NT2/D1 (cell line): ENCODE measurements at places on chromosomes 13 and 19.

DNA sequence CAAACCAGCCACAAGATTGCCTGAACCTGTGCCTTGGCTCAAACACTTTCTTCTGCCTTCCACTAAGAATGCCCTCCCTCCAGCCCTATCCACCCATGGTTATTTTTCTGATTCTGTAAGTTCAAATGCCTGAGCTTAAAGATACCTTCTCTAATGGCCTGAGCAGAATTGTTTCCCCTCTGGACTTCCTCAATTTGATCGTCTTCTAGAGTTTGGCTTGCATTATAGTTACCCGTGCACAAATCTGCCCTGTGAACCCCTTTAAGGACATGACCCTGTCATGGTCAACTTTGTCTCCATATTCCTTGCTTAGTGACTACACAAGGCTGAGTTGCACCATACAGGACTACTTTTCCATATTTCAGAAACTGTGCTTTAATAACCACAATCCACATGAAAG, 481.0 kb downstream of the FOXO1 start:
- no peak for DNase-seq

DNA sequence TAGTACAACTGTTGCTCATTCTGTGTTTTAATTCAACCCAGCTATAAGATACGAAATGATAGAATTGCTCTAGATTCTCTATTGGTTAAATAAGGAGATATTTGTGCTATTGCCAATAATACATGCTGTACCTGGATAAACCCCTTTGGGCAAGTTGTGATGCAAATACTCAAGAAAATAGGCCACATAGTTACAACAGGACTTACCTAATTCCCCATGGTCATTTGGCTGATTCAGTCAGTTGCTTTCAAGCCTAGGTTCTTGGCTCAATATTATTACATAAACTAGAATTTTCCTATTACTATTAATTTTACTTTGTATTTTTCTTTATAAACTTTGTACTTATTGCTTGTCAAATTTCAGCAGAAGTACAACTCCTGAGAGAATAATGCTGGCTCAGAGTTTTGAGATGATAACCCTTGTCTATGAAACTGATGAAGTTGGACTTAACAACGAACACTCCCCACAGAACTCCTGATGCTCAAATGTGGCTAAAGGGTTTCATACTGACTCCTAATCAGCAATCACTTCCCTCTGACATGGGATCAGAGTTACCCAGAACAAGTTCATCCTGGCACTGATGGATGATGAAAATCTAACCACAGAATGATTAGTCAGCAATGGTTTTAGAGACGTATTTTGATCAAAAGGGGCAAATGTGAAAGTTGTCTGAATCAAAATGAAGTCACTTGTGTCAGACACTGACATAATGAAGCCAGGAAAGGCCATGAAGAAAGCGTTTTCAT, 221.1 kb downstream of the ITGBL1 start:
- no peak for DNase-seq

GRCh38 chr19:6061376-6062130, 48.7 kb downstream of the RFX2 start:
- DNase-seq = no peak

- DNase-seq = no peak
Observed at GRCh38 chr13:26785838-26786630, 25.4 kb upstream of the GPR12 start.

GRCh38 chr13:50529154-50529882, 314.2 kb downstream of the DLEU7 start:
- DNase-seq = no peak

DNA sequence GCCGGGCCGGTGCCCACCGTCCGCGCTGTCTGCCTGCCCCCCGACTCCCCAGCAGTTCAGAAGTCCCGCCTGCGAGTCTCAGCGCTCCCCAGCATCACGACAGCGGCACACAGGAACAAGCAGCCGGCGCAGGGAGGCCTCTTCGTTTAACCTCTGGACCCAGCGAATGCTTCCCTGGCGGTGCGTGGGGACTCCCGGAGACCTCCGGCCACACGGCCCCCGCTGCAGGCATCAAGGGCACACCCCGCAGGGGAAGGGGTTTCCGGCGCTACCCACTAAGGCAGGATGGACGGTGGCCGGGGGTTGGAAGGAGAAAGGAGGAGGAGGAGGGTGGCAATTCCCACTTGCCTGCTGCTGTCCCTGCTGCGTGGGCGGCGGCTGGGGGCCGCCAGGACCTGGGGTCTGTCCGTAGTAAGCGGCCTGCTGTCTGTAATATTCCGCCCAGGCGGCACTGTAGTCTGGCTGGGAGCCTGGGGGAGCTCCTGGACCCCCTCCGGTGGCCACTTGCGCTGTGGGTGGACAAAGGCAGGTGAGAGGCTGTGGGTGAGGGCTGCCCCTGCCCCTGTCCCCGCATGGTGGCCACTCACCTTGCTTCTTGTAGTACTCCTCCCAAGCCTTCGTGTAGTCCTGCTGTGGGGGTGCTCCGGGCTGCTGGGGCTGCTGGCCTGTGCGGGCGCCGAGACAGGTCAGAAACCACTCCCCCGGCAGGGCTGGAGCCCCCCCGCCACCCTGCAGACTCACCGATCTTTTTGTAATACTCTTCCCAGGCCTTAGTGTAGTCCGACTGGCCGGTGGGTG, 9.6 kb downstream of the KHSRP start:
- DNase-seq = no peak

- DNase-seq = no peak
Observed at GRCh38 chr19:7217861-7218260, 76.4 kb downstream of the INSR start.

- DNase-seq = no peak
Observed at GRCh38 chr13:26300140-26300539, 46.2 kb downstream of the CDK8 start.

GRCh38 chr13:20395061-20395916, 130.4 kb downstream of the CRYL1 start:
- DNase-seq = no peak

DNA sequence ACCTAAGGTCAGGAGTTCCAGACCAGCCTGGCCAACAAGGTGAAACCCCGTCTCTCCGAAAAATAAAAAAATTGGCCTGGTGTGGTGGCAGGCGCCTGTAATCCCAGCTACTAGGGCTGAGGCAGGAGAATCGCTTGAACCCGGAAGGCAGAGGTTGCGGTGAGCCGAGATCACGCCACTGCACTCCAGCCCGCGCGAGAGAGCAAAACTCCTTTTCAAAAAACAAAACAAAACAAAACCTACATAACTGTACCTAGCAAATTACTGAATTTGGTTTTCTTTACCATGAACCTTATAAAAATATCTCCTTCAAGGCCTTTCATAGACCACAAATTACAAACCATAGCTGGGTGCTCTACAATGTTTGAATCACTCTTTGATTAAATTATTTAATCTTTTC, 760 bp downstream of the ZNF91 start:
- no peak for DNase-seq

- DNase-seq = peak; percentile 67
Observed at GRCh38 chr19:15869109-15869555, 28.7 kb downstream of the CYP4F2 start.

DNA sequence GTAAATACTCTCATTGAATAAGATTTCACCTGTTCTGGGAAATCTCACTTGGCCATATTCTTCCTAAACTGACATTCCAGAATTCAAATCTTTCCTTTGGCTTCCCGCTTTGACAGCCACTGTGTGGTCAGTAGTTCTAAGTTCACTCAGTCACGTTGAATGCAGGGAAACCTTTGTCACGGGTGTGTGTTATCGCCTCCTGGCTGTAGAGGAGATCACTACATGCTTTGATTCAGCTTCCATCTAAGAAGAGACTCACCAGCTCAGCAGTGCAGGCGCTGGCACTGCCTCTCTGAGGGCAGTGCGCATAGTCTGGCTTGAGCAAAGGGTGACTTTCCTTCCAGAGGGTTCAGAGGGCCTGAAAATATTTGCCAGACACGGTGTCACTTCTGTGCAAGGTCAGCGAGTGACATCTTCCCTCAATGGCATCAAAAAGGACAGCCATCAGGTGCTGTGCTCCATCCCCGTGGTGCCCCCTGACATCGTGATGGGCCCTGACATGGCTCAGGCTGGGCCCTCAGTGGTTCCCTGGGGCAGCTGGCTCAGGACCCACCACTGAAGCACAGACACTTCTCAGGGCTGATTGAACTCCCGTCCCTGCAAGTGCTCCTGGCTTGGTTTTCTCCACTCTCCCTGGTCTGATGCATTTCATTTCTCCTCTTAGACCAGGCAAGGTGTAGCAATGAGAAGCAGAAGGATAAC, 635.4 kb upstream of the ARGLU1 start:
- peak; percentile 65 for DNase-seq

DNA sequence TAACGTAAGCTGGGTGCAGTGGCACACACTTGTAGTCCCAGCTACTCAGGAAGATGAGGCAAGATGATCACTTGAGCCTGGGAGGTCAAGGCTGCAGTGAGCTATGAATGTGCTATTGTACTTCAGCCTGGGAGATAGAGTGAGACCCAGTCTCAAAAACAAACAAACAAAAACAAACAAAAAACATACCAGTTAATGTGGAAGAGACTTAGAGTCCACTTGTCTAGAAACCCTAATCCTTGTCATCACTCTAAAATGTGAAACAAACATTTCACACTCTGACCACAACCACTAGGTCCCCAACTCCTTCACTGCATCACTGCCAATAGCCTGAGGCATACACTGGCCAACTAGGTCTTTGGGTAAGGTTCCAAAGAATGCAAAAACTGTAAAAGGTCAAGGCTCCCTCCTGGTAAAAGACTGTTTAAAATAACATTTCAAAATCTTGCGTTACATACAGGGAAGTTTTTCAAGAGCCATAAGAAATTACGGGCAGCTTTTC, 28.6 kb upstream of the CYP2B6 start:
- no peak for DNase-seq

DNA sequence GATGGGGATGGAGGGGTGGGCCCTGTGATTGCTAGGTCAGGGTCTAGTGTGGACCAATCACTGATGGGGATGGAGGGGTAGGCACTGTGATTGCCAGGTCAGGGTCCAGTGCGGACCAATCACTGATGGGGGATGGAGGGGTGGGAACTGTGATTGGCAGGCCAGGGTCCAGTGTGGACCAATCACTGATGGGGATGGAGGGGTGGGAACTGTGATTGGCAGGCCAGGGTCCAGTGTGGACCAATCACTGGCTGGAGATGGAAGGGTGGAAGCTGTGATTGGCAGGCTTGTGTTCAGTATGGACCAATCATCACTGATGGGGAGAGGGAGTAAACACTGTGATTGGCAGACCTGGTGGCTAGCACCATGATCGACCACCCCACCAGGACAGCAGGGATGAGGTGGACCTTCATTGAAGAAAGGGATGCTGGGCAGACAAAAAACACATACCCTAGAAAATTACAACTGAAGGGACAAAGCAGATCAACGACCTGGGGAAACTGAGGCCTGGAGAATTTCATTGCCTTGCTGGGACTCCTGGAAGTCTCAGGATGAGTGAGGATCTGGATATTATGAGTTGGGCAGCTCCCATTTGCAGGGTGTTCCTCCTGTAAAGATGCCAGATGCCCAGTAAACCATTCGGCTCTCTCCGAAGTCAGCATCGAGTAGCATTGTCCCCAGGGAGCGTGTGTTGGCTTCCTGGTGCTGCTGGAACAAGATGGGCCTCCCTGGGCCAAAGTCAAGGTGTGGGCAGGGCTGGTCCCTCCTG, 15.5 kb downstream of the TMPRSS9 start:
- no peak for DNase-seq

GRCh38 chr13:23740002-23740401, 149.2 kb downstream of the MIPEP start:
- DNase-seq = no peak

DNA sequence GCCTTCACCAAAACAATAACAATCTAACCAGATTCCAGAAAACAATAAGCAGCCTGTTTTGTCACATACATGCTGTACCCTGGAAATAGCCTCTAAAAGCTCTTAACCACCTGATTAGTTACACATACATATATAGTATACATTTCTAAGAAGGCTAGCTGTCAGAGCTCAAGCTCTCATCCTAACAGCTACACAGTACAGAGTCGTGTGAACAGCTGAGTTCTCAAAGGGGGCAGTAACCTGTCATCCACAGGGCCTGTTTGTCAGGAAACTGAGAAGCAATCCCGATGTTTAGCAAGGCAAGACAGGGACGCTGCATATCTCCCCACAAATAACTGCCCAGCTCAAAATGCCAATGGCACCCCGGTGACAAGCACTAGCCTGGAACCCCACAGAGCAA, 56.9 kb downstream of the STK24 start:
- no peak for DNase-seq

GRCh38 chr13:55887561-55887960, 1253.2 kb upstream of the PRR20A start:
- no peak for DNase-seq

- no peak for DNase-seq
Observed at GRCh38 chr13:67829641-67830040, 599.5 kb upstream of the PCDH9 start.

DNA sequence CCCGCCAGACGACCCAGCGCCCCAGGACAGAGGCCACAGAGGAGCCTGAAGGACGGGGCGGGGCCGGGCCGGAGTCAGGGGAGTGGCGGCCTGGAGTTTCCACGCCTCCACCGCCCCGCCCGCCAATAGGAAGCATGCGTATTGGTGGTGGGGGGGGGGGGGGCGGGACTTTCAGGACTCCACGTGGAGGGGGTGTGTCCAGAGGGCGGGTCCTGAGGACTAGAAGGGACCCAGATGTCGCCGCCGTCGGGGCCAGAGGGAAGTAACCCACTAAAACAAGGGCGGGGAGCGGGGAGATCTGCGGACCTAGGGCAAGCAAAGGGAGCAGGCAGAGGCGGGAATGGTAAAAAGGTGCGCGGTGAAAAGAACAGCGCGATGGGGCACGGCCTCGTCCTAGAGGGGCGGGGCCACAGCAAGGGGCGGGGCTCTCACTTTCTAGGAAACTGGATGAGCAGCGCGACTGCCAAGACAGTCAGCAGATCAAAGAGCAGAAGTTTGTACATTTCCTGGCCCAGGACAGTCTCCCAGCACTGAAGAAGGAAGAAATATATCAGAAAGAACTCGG, 2.8 kb upstream of the LENG1 start:
- DNase-seq = no peak

DNA sequence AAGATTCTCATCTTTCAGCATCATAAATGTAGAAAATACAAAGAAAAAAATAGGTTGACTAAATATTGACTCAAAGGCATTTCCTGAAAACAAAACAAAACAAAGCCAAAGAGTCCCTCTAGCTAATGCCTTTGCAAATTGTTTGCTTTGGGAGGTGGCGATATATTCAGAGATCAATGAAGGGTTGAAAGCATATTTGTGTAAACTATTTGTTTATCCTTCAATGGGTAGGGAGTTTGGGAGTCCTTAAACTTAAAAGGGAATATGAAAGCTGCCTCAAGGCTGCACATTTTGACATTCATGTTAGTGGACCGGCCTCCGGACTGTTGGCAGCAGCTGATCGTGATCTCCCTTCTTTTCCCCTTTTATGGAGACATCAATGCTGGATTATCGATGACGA, 257.5 kb downstream of the ITGBL1 start:
- DNase-seq = no peak

DNA sequence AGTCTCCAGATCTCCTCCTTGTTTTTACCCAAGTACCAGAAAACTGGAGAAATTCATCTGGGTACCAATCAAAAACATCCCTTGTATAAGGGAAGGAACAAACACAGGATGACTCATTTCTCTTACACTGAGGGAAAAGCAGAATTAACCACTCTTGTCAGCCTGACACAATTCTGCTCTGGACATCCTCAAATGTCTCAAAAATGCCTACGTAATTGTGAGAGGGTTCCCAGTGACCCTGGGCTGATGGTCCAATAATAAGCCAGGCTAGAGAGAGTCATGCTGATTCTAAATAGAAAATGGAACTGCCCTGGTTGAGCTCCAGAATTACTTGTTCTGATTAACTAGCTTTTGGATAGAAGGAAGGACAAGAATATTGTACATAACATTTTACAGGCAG, 14.5 kb downstream of the ZNF708 start:
- DNase-seq = no peak
